ENCODE measurements at places on chromosomes 5 and 9. TPM values are rescaled to one million over a fixed set of nuclear protein-coding genes. Genes with fewer than 3 reads are reported as not detected.

Gene C9orf153
- 0.30 TPM for polyA plus RNA-seq

Gene C5orf47
- polyA plus RNA-seq = 0.17 TPM

- no peak for DNase-seq
These were observed 915.5 kb downstream of the NR2F1-AS1 start for GRCh38 chr5:92665506-92665905.

DNA sequence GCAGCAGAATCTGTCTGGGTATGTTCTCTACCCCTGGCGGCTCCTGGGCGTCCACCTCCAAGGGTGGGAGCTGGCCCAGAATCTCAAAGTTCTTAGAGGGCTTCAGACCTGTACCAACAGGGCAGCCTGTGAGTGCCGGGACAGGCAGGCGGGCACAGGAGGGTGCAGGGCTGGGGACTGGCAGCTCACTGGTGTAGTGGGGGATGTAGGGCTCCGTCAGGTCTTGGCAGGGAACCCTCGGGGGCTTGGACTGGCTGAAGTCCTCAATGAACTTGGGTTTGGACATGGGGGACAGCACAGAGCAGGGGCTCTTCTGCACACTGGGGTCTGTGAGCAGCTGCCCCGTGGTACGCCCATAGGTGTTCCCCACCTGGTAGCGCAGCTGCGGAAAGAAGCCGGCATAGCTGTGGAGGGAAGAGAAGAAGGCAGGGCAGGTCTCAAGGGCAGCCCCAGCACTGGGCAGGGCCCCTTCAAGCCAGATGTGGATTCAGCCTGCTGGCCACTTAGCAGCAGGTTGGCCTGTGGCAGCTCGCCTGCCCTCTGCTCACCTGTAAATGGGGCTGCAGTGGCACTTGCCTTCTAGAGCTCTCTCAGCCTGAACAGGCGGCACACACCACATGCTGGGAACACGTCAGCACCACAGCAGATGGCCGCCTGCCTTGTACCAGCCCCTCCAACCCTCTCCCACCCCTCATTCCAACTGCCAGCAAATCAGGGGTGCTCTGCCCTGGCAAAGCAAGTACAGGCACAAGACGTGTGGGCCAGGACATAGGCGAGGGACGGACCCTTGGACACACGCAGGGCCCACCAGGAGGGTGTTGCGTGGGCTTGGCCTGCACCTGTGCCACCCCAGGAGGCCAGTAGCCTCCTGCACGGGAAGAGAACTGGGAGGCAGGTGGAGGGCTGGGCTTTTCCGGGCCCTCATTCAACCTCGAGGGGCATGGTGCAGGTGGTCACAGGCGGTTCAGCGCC lies 4.6 kb downstream of the TUBB4B start:
- DNase-seq = no peak

DNA sequence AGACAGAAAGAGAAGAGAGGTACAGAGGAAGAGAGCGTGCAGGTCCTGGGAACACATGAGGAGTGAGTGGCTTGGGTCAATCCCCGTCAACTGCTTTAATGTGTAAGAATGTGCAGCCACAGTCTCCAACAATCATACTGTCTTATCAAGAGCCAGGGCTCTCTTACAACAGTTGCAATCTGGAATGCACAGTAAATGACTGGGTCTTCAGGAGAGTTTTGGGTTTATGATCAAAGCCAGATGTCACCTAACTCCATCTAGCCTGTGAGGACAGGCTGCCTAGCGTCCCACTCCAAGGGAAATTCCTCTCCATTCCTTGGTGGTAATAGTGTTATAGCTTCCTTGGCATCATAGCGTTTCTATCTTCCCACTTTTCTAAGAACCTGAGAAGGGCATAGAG lies 75.0 kb upstream of the TRIO start:
- DNase-seq = no peak

Gene CRAT
- polyA plus RNA-seq = 36.3 TPM

Gene ECSCR
- 40.7 TPM for polyA plus RNA-seq

Gene ARSB
- 22.6 TPM for polyA plus RNA-seq

GRCh38 chr5:142915813-142916424 lies 145.7 kb downstream of the ARHGAP26 start:
- DNase-seq = no peak

Gene OR1K1
- polyA plus RNA-seq = not detected

DNA sequence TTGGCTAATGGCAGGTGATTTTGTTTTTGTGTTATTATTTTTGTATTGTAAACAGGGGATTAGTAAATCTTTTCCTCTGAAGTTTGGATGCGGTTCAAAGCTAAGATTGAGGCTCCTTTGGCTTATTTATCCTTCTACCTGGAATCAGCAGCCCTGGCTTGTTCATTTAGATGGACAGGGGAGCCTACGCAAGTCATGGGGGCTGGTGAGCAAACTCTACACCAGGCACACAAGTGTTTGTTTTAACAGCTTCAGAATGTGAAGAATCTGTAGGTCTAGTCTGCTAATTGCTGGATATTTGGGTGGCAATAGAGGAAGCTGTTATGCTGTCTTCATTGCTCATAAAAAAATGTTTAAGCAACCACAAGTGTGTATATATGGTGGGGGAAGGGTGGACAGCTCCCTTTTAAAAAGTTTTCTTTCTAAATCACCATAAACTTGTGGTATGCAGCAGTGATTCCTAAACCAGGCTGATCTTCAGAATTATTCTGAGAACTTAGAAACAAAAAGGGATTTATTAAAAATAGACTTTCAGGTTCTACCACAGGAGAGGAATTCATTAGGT lies 20.7 kb downstream of the ZNF462 start:
- DNase-seq = no peak

- no peak for DNase-seq
These were observed 385.9 kb upstream of the CHD1 start for GRCh38 chr5:99314721-99315120.

Gene CMYA5
- polyA plus RNA-seq = 162 TPM

- DNase-seq = no peak
These were observed 598 bp downstream of the MYO10 start for GRCh38 chr5:16935231-16936149.

Gene GPR151
- polyA plus RNA-seq = not detected

Gene AIF1L
- polyA plus RNA-seq = 34.7 TPM

- no peak for DNase-seq
These were observed 35.8 kb downstream of the PPARGC1B start for GRCh38 chr5:149765932-149766331.

- no peak for DNase-seq
These were observed 40.8 kb upstream of the DAB2IP start for GRCh38 chr9:121610638-121610953.

- DNase-seq = no peak
These were observed 270.2 kb downstream of the FBXL17 start for GRCh38 chr5:108111736-108112135.

Gene IFNK
- polyA plus RNA-seq = not detected

Gene LYSMD3
- 20.0 TPM for polyA plus RNA-seq

Gene EPB41L4B
- 10.4 TPM for polyA plus RNA-seq

DNA sequence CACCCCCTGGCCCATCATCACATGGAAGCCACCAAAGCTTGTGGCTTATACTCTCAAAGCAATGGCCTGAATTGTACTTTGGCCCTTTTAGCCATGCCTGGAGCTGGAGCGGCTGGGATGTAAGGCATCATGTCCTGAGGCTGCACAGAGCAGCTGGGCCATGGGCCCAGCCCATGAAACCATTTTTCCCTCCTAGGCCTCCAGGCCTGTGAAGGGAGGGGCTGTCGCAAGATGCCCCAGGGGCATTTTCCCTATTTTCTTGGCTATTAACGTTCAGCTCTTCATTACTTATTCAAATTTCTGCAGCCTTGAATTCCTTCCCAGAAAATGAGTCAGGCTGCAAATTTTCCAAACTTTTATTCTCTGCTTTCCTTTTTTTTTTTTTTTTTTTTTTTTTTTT lies 27.7 kb downstream of the FST start:
- DNase-seq = no peak

- no peak for DNase-seq
These were observed 10.2 kb upstream of the TIFAB start for GRCh38 chr5:135462304-135462703.

DNA sequence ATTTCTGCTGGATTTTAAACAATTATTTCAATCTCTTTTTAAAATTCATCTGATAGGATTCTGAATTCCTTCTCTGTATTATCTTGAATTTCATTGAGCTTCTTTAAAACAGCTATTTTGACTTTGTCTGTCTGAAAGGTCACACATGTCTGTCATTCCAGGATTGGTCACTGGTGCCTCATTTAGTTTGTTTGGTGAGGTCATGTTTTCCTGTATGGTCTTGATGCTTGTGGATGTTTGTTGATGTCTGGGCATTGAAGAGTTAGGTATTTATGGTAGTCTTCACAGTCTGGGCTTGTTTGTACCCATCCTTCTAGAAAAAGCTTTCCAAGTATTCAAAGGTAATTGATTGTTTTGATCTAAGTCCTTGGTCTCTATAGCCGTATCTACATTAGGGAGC lies 39.1 kb downstream of the DENND4C start:
- DNase-seq = no peak

DNA sequence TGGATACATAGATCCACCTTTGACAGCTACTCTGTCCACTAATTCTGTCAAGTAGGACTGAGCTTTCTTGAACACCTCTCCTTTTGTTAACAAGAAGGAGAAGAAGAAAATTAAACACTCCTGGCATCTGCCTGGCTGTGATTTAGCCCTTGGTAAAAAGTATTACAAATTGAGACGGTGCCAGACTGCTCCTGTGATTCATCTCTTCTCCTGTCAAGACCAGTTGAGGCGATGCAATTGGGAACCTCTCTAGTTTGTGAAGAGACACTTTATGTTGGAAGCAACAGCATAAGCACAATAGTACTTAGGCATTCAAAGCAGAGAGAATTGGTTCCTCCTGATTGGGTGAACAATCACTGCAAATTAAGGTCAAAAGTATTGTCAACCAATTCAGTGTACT lies 72.7 kb downstream of the GHR start:
- no peak for DNase-seq

Gene PCDHAC2
- 0.98 TPM for polyA plus RNA-seq

Gene FSTL4
- 3.9 TPM for polyA plus RNA-seq

DNA sequence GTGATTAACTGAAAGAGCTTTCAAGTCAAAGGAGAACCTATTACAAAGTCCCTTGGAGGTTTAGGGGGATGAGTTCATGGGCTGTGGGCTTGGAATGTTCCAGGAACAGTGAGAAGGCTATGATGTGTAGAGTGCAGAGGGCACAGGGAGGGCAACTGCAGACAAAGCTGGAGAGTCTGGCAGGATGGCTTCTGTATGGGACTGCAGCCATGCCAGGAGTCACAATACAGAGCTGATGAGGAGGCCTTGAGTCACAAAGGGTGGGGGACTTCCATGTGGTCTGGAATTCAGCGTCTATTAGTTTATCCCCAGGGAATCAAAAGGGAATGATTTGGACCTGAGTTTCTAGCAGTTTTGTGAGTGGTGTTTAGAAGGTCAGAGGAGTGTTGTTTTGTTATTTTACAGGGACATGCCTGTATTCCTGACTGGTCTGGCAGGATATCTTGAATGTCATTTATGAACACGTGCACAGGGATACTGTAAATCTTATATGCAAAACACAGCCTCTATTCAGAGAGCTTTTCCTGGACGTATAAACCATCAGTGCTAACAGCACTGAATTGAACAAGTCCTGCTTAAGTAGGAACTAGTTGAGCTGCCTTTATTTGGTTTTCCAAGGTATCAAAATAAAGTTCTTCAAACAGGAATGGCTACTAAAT lies 14.3 kb upstream of the TEK start:
- DNase-seq = no peak

DNA sequence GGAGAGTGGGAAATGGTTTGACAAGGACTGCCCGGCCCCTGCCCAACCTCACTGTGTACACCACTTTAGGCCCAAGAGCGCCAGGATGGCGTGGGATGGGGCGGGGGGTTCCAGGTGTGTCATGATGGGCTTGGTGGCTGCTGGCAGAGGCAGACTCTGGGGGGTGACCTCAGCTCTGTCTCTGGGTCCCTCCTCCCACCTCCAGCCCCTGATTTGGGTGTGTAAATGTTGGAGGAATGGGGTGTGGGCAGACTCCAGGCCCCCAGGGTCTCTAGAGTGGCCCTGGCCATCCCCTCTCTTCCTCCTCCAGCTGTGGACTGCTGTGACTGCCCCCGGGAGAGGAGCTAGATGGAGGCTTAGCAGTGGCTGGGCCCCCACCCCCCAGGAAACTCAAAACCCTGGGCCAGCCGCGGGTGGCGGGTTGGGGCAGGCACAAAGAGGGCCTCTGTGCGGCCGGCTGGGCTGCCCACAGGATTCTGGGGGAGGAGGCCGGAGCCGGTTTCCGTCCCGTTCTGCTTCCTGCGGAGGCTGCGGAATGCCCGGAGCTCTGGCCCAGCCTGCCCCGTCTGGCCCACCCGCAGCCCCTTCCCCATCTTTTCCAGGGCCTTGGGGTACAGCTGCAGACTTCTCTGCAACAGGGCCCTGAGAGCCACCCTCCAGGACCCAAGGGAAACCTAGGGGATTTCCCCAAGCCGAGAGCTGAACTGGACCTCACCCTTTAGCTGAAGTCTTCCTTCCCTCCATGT lies 23.1 kb downstream of the CXXC5 start:
- DNase-seq = no peak

DNA sequence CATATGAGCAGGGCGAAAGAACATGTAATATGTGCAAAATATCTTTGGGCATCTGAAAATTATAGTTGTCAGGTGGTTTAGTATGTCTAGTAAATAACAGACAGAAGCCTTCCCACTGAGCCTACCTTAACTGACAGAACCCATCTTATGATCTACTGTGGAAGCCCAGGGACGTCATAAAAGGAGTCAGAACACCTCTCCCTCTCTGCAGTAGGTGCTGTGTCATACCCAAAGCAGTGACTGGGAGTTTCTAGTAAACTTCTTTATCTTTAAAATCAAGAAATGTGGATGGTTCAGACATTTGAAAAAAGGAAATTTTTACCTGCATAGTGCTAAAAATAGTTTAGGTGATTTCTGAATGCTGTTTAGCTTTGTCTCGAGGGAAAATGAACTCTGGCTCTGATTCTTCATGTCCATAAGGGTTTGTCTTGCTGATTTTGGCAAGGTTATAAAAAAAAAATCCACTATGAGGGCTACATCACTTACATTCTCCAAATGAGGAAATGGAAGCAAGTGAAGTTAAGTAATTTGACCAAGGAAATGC lies 104.0 kb downstream of the NUDT12 start:
- no peak for DNase-seq

Gene TMEM252
- polyA plus RNA-seq = 1.4 TPM

Gene PCDHGA11
- 4.8 TPM for polyA plus RNA-seq

- DNase-seq = no peak
These were observed 24.6 kb downstream of the CSF2 start for GRCh38 chr5:132098151-132098594.

- no peak for DNase-seq
These were observed 29.9 kb downstream of the HACD4 start for GRCh38 chr9:21001581-21001980.

DNA sequence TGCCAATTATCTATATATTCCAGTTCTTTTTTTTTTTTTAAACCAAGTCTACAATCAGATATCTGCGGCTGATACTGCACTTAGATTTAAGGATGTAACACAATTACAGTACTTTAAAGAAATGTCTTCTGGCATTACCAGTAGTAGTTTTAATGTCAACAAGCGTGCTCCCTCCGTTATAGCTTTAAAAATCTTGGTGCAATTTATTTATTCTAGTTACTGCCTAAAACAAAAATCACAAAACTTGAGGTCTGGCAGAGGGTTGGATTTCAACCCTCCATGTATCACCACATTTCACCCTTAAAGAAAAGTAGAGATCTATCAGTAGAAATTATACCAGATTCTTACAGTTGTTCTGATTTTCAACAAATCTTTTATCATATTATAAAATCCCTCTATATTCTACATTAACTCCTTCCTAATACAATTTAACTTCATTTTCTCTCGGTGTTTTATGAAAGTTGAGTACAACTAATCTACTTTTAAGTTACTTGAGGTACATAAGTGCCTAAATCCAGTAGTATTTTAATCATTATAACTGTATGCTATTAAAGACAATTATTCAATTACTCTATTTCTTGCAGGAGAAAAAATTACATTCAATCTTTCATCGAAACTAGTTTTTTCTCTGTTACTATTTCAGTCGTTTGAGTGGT lies 2.0 kb upstream of the RICTOR start:
- DNase-seq = no peak

Gene MRPL41
- 19.8 TPM for polyA plus RNA-seq

Gene MIGA2
- 12.5 TPM for polyA plus RNA-seq

Data from muscle of back (tissue), 13 donors.